Epithelial cell of alveolus of lung (primary cell): ENCODE measurements at places on chromosomes 16 and 17. TPM values are rescaled to one million over a fixed set of nuclear protein-coding genes. Genes with fewer than 3 reads are reported as not detected.

HBA1 gene
- not detected in 2 replicates for total RNA-seq

IL17C gene
- total RNA-seq: 1.3 TPM in 1 of 2 replicates, not detected in the other

KRT33A gene
- not detected in 2 replicates for total RNA-seq

SYCE1L gene
- 0.96 and 1.7 TPM in 2 replicates for total RNA-seq

CSH1 gene
- not detected in 2 replicates for total RNA-seq
